Activated B cell treated with CpG ODN at 0.5 μM for 24 hours (primary cell): ENCODE measurements at places on chromosomes 13 and 19.

DNA sequence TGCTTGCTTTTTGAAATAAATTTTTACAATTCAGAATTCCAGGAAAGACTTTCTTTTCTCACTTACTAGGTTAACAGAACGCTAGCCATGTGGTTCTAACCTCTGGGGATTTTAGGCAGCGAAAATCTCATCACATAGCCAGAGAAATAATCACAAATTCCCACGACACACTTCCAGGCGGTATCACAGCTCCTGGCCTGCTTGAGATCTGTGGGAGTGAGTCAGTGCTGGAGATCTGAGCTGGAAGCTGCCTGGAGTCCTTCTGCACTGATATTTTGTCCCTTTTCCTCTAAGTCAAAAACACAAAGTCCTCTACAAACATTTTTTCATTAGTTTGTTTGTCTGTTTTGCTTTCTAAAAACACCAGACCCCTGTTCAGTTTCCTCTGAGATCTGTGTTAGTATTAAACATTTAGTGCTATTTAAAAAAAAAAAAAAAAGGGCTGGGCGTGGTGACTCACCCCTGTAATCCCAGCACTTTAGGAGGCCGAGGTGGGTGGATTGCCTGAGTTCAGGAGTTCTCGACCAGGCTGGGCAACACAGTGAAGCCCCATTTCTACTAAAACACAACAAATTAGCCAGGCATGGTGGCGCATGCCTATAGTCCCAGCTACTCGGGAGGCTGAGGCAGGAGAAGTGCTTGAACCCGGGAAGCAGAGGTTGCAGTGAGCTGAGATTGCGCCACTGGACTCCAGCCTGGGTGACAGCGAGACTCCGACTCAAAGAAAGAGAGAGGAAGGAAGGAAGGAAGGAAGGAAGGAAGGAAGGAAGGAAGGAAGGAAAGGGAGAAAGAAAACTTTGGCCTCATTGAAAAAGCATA, 12.2 kb upstream of the UBE2L5 start:
- no peak for DNase-seq

DNA sequence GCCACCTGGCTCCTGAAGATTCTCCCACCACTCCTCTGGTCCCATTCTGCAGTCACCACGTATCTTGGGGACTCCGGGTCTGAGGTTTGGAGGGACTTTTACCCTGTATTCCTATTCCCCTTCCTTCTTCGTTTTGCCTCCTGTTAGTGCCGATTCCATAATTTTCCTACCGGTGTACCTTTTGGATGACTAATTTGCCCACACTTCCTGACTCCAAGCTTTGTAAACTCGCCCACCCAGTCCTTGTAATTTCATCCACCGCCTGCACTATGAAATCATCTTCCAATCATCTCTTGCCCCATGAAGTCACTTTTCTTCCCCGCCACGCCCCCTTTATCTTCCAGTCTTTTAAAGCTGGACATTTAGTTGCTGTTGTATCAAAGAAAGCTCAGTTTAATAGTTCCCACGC, 572 bp downstream of the UCHL3 start:
- DNase-seq, result no peak

DNA sequence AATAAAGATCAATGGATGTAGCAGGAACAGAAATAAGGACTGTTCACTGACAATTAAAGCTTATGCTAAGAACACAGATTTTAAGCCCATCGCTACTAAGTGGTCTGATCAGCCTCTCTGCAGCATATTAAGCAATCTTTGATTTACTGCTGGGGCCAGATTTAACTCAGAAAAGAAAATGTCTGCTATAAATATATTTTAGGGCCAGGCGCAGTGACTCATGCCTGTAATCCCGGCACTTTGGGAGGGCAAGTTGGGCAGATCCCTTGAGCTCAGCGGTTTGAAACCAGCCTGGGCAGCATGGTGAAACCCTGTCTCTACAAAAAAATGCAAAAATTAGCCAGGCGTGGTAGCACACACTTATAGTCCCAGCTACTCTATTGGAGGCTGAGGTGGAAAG, 43.0 kb downstream of the METTL21C start:
- DNase-seq, result no peak

DNA sequence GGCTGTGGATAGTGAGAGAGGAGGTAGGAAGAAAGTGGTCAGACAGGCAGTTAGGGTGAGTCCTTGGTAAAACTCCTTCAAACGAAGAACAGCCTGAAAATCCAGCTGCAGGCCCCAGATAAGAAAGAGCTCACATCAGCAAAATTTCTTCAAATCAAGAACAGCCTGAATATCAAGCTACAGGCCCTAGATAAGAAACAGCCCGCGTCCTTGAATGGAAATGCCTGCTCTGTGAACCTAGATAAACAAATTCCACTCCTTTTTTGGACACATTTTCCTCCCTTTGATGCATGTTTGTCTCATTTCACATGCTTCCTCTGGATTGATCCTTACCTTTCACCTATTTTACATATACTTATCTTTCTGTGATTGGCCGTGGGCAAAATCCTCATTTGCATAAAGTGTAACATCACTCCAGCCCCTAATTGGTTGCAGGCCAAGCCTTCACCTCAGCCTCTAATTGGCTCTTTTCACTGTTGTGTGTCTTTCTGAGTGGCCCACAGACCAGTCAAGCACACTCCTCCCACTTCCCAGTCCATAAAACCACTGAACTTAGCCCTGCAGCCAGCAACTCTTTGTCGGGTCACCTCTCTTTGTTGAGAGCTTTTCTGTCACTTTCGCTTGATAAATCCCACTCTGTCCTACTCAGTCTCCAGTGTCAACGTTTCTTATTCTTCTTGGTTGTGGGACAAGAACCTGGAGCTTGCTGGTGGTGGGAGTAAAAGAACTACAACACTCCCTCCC, 6.0 kb upstream of the SULT2A1 start:
- DNase-seq, result no peak
